Naive thymus-derived CD8-positive, alpha-beta T cell (primary cell): ENCODE measurements at places on chromosomes 11 and 22.

- no peak for DNase-seq
Observed at GRCh38 chr22:38866399-38867123, 5.5 kb downstream of the CBX6 start.

DNA sequence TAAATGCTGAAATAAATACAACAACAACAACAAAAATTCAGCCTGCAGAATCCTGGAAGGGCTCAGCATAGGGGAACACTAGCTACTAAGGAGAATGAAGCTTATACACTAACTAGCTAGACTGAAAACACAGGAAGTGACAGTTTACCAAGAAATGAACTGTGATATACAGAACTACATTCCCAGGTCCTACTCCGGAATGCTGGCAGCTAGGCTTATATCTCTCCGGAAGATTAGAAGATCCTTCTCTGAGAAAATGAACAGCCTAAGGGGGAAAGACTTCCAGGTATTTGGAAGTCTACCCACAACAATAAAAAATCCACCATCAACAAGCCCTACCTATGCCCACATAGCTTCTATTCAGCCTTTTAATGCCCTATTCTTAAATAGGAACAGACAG is 31.0 kb downstream of the CCDC34 start:
- DNase-seq, result no peak

- DNase-seq, result no peak
Observed at GRCh38 chr22:39593066-39593930, 22.7 kb downstream of the CACNA1I start.

DNA sequence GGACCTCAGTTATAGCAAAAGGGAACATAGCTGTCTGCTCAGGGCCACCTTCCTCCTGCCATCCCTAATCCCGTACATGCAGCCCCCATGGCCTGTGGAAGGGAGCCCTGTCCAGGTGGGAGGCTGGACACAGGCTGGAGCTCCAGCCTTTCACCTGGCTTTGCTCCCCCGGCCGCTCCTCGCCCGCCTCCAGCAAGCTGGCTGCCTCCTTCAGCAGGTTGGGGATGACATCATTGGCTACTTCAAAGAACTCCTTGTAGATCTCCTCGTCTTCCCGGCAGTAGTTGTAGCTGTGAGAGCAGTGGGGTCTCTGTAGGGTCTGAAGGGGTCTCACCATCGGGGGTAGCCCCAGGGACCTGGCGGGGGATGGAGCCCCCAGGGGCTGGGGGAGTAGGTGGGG is 2.5 kb upstream of the MAP4K2 start:
- no peak for DNase-seq

DNA sequence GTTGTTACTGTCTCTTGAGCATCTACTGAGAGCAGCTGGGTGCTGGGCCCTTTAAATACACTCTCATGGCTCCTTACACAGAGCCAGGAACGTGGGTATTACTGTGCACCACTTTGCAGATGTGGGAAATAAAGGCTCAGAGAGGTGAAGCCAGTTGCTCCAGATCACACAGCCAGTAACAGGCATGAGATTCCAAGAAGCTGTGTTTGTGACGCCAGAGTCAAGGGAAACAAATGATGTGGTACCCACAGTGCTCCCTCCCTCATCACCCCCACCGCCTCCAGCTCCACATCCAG is 1.4 kb upstream of the PRDM11 start:
- no peak for DNase-seq

DNA sequence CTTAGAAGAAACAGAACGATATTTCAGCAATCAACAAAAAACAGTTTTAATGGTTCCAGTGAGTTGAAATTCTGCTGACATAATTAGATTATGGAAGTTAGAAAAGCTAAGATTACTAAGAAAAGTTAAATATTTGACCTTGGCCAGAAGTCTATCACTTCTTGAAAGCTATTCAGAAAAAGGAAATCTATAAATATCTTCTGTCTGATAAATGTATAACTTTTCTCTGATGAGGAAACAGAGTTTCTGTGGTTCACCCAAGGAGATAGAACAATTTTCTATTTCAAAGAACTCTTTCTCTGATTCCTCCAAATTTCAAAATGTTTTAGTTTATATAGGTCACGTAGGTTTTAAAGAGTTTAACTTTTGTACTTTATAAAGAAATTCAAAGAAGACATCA is 438.4 kb upstream of the CHORDC1 start:
- DNase-seq, result no peak

GRCh38 chr22:48261048-48261621 is 1498.7 kb downstream of the TBC1D22A start:
- DNase-seq, result no peak

GRCh38 chr22:36368359-36368983 is 19.3 kb downstream of the MYH9 start:
- no peak for DNase-seq

DNA sequence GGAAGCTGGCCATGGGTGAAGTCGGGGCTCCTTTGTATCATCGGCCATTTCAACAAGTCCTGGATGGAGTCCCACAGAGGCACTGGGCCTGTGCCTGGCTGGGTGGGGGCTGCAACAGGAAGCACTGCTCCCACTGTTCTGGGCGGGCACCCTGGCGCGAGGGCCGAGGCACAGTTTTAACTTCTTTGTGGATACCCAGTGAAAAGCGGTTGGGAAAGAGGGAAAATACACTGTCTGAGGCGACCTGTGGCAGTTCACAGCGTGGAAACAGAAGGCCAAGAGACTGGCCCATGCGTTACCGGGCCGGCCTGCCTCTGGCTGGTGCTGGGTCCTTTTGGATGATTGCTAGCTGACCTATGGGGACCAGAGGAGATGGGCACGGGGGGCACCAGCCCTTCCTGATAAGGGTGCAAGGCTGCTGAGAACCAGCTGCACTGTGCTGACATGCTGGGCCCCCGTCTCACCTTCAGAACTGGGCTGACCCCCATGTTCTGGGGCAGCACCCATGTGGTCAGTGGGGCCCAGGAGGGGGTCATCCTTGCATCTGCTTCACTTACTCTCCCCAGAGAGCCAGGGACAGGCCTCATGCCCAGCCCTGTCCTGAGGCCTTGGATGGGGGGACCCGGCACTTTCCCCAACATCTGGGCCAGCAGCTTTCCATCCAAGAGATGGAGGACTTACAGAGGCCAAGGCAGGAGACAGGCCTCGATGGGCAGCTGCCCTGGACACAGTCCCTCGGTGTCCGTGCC is 4.2 kb downstream of the OVOL1 start:
- DNase-seq, result no peak

DNA sequence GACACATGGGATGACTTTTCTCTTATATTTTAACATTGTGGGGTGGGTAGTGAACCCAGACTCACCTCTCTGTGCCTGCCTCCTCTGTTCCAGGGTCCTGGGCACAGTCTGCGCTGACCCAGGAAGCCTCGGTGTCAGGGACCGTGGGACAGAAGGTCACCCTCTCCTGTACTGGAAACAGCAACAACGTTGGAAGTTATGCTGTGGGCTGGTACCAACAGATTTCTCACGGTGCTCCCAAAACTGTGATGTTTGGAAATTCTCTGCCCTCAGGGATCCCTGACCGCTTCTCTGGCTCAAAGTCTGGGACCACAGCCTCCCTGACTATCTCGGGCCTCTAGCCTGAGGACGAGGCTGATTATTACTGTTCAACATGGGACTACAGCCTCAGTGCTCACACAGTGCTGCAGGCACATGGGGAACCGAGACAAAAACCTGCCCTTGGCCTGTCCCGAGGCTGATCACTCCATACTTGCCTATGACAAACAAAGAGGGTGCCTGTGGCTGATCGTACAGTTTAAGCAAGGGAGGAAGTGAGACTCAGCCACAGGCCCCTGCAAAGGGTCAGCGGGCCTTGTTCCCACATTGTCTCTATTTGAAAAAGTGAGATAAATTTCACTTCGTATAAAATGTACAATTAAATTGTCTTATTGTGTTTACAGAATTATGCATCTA is 43.7 kb upstream of the TOP3B start:
- no peak for DNase-seq

GRCh38 chr22:41846268-41846987 is 13.5 kb downstream of the SREBF2 start:
- no peak for DNase-seq

- no peak for DNase-seq
Observed at GRCh38 chr11:129041611-129042018, 98.9 kb upstream of the TP53AIP1 start.

- DNase-seq, result no peak
Observed at GRCh38 chr11:71322861-71323582, 70.6 kb upstream of the SHANK2 start.
